ENCODE measurements at places on chromosomes 16 and 17.

DNA sequence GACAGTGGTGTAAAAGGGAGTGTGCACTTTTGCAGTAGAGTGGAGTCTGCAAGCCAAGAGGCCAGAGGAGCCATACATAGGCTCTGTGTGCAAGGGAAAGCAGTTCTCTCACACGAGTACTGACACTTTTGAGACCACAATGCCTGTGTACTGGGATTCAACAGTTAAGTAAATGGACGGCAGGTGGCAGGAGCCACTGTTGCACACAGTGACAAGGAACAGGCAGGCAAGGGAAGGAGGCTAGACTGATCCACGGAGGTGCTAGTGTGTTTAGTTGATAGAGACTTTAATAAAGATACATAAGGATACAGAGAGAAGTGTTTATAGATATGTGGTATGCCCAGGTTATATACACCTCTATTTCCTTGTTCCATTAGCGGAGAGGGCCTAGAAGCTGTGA, 67.0 kb downstream of the MPRIP start:
- DNase-seq, result no peak

DNA sequence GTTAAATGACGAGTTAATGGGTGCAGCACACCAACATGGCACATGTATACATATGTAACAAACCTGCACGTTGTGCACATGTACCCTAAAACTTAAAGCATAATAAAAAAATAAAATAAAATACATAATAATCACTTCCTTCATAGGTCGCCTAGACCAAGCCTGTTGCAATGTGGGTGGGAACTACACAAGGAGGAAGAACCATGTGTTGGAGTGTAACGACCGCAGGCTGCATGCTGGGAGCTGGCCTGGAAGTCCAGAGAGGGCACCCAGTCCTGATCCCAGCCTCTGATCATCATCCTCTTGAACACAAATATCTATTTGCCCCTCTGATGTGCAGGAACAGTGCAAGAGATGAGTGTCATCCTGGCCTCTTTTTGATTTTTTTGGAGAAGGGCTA, 224.7 kb upstream of the ASIC2 start:
- DNase-seq, result no peak

DNA sequence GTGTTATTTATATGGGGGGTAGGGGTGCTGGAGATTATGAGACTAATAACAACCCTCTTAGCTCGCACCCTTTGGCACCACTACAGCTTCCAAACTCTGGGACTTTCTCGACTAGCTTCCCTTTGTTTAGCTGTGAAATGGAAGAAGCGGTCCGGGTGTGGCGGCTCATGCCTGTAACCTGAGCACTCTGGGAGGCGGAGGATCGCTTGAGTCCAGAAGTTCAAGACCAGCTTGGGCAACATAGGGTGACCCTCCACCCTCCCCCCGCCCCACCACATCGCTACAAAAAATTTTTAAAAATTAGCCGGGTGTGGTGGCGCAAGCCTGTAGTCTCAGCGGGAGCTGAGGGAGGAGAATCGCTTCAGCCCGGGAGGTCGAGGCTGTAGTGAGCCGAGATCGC, 814 bp upstream of the CDH3 start:
- DNase-seq, result no peak

GRCh38 chr16:14069818-14070217, 1.3 kb upstream of the MRTFB start:
- no peak for DNase-seq

DNA sequence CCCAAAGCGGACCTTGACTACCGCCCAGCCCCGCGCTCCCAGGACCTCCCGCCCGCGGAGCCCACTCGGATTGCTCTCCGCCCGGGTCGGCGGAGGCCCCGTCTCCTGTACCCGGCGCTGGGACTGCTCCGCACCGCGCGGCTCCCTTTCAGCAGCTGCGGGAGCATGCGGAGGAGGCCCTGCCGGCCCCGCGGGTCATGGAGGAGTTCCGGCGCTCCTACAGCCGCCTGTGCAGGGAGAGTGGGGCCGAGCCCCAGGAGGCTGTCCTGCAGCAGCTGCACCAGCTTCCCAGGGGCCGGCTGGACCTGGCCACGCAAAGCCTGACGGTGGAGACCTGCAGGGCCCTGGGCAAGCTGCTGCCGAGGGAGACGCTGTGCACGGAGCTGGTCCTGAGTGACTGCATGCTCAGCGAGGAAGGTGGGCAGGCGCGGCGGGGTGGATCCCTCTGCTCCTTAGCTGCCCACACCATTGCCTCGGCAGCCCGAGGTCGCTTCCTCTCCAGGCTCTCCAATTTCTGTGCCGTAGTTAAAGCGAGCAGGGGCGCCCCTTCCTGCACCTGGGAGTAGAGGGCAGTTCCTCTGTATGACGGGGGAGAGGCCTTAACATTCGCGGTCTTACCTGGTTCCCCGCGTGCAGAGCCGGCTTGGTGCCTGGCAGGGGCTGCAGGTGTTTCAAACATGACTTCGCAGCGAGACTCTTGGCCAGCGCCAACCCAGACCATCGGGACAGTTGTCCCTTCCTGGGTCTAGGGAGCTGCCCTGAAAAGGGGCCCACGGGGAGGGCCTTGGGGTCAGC, 539 bp downstream of the LRRC45 start:
- peak; percentile 8 for DNase-seq

GRCh38 chr16:7689234-7689633, 356.6 kb downstream of the RBFOX1 start:
- DNase-seq, result no peak

DNA sequence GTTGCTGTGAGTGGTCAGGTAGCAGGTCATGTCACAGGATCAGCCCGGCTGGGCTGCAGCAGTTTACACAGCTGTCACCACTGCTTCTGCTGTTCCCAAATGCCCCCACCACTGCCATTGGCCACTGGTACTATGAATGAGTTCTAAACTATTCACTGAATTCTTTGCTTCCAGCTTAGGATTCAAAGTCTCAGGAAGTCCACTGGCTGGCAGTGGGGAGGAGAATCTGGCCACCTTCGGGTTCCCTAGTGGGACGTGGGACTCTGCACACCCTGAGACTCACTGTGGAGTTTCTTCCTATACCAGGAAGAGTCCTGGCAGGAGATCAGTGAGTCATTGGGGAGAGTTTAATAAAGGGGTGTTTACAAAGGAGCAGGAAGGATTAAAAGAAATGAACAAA, 6.9 kb downstream of the MT1X start:
- no peak for DNase-seq

GRCh38 chr16:68992521-68992920, 112.9 kb upstream of the HAS3 start:
- peak; percentile 86 for DNase-seq

GRCh38 chr16:67872131-67872630, 671 bp upstream of the EDC4 start:
- DNase-seq, result no peak
